Suppressor macrophage treated with lipopolysaccharide for 1 hour (primary cell): ENCODE measurements at places on chromosomes 5 and 9.
A peak's percentile ranks its signal among the peaks of the same experiment; 100 is the strongest.

DNA sequence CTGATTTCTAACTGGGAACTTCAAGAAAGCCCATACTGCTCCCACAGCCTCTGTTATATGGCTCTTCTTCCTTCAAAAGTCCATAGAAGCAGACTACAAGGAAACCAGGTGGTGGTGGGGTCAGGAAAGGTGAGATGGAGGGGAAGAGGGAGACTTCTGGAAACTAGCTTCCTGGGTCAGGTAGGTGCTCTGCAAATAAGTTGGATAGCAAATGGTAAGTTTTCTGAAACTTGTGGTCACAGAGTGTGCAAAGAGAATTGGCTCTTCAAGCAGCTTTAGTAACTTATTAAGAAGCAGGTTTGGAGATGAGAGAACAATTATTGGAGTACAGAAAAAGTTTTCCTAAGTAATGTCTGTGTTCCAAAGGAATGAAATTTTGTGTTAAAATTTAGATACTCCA is 316.9 kb downstream of the ADGRV1 start:
- no peak for DNase-seq

- no peak for DNase-seq
Measured at GRCh38 chr9:92558612-92559374, 23.0 kb upstream of the ECM2 start.

DNA sequence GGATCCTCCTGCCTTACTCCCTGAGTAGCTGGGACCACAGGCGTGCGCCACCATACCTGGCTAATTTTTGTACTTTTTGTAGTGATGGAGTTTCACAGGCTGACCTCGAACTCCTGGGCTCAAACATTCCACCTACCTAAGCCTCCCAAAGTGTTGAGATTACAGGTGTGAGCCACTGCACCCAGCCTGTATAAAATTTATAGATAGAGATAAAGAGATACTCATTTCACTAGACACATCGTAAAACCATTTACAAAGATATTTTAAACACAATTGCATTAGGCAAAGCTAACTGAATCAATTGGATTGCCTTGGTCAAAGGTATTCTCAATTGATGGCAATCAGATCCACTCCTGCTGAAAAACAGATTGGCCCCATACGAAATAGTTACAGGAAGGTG is 52.0 kb downstream of the PDE6A start:
- no peak for DNase-seq

DNA sequence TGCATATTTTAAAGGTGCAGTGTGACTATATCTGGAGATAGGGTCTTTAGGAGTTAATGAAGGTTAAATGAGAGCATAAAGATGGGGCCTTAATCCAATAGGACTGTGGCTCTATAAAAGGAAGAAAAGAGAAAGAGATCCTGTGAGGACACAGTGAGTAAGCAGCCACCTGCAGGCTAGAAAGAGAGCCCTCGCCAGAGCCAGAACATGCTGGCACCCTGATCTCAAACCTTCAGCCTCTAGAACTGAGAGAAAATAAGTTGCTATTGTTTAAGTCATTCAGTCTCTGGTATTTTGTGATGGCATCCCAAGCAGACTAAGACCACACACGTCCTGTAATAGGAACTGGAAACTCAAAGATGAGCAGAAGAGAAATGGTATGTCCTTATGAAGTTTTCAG is 41.0 kb downstream of the RNF180 start:
- no peak for DNase-seq

DNA sequence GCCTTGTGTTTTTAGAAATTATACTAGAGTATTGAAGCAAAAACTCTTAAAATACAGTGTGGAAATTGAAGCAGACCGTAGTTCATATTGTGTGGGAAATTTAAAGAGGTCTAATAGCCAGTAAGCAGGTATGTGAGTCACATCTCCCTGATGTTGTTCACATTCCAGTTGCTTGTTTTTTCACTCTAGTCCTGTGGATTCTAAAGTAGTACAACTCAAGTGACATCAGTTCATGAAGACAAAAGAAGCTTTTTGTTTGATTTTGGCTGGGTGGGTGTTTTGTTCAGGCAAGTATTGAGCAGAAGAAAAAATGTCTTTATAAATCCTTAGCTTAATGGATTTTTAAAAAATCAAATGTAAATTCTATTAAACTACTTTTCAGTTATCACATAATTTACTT is 216.2 kb downstream of the MAN2A1 start:
- no peak for DNase-seq

- DNase-seq: no peak
Measured at GRCh38 chr5:148833122-148833521, 6.7 kb downstream of the ADRB2 start.

DNA sequence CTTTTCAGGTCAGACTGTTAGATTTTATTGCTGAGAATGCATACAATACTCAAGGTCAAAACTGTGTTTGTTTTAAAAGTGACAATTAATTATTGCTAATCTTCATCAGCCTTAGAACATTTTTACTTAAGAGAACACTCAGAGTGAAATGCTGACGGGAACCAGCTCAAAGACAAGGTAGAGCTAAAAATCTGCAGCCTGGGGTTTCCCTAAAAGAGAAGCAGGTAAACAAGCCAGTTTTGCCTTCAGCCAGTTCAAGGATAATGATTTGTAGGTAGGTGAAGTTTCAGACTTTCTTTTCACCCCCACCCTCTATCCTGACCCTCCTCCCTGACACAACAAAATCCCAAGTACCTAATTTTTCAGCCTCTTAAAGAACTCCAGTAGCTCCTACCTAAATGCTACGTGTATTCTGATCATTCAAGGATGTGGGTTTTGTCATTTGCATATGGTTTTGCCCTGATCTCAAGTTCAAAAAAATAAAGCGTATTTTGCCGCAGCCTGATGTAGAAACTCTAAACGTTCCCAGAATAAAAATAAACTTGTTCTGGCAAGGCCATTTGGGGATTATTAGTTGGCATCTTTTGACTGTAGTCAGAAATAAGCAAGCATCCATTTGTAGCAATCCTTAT is 407.2 kb downstream of the EFNA5 start:
- DNase-seq: no peak

GRCh38 chr5:151164687-151165392 is 7.3 kb upstream of the ANXA6 start:
- peak; percentile 86 for DNase-seq

- no peak for DNase-seq
Measured at GRCh38 chr9:81621785-81622259, 67.5 kb downstream of the TLE1 start.

- peak; percentile 85 for DNase-seq
Measured at GRCh38 chr5:80127116-80127552, 92.0 kb downstream of the THBS4 start.

GRCh38 chr5:80093796-80094195 is 58.6 kb downstream of the THBS4 start:
- no peak for DNase-seq

GRCh38 chr5:84961903-84962302 is 577.2 kb upstream of the EDIL3 start:
- no peak for DNase-seq

DNA sequence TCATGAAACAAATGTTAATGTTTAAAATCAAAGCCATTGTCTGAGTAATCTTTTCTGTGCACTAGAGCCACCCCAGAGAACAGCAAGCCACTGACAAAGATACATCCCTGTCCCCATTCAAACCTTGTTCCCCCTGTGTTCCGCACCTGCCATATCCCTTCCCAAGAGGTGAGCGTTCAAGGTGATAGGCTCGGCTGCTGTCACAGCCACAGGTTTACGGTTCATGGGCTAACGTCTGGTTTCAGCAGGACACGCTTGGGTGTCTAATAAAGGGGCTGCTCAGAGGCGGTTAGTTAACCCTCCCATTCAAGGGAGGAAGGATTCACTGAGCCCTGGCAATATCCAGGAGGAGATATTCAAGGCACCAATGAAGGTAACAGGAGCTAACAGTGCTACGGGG is 24.5 kb upstream of the LAMC3 start:
- no peak for DNase-seq

- no peak for DNase-seq
Measured at GRCh38 chr5:77898385-77898784, 122.2 kb upstream of the TBCA start.

- DNase-seq: peak; percentile 81
Measured at GRCh38 chr9:19456996-19457692, 48.3 kb downstream of the ACER2 start.

DNA sequence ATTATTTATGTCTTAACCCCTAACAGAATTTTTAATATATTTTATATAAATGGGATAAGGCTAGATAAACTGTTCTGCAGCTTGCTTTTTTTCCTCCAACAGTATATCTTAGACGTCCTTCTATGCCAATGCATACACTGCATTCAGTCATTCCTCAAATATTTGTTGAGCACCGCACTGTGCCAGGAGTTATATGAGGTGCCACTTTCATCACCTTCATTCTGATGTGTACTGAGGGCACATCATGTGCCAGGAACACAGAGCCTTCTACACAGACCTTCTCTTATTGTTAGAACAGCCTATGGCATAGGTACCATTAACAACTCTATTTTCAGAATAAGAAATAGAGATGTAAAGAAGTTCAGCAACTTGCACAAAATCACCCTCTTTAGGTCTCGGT is 570.1 kb downstream of the CDK5RAP2 start:
- DNase-seq: no peak

- DNase-seq: no peak
Measured at GRCh38 chr9:87708986-87709728, 16.8 kb upstream of the CTSL start.

DNA sequence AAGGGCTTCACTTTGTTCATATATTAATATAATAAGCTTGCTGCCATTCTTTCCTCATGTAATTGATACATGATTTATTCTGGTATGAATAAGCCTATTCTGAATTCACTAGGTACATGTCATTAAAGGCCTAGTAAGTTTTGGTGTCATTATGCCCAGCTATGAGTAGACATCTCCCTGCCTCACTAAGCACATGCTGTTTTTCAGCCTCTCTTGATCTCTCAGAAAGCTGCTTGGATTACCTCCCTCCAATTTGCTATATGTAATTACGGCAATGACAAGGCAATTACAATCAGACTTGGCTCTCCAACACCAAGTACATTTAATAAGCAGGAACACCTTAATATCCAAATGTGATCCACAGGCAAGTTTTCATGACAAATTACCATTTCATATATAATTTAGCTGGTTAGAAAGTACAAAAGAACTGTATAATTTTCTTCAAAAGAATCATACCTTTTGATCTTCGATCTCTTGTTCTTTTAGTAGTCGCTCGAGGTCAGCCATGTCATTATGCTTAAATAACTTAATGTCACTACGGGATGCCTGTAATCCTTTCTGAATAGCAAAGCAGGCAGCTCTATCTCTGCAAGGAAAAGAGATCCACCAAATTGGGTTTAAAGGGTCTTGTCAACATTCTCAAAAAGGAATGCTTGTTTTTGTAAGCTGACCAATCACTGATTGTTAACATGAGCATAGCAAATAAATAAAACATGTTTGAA is 56.3 kb downstream of the SPTLC1 start:
- no peak for DNase-seq

GRCh38 chr9:107914151-107914550 is 424.6 kb upstream of the KLF4 start:
- DNase-seq: peak; percentile 26

DNA sequence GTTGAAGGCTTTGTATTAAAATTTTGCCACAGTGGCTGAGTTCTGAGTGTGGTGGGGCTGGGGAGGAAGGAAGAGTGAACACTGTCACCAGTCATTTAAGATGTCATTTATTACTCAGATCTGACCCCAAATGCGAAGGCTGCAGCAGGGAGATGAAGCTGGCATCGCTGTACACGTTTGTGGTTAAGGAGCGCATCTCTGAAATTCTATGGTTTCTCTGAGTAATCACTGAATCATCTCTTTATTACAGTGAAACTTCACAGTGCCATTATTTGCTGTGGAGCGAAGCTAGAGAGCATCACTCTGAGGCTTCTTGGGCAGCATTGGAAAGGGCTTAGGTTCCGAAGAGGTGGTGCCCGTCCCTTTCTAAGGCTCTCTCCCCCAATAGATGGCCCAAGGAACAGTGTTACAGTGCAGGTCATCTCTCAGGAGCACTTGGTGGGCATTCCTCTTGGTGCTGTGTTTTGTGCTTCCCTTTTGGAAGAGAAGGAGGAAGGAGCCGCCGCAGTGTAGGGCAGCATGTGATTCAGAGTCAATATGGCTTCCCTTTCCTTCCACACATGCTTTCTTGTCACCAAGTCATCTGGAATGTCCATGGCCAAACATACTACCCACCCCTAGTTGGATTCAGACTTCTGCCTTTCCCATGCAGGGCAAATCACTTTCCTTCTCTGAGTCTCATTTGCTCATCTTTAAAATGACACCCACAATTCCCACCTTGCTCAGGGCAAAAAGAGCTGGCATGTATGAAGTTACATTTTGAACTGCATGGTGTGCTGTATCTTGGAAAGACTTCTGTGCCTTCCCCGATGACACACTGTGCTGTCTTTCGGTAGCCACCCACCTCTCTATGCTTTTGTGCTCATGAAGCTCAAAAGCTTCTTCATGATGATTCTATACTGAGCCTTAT is 9.3 kb upstream of the TEX48 start:
- peak; percentile 85 for DNase-seq

GRCh38 chr5:157528036-157528632 is 47.4 kb downstream of the ADAM19 start:
- no peak for DNase-seq

DNA sequence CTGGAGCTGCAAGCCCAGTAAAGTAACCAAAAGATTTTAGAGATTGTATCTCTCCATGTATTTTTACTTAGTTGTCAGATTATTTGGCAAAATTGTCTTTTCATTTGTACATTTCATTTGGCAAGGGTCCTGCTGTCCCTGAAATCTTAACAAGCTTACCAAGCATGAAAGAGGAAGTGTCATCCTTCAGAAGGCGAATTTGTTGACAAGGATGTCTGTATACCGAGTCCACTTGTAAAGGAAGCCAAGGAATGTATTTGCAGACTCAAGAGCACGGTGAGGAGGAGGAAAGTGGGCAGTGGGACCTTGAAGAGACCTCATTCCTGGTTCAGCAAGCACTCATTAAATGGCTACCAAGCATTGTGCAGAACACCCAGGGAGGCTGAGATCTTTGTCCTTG is 7.5 kb upstream of the OTULINL start:
- no peak for DNase-seq
